Osteocyte (in vitro differentiated cells): ENCODE measurements at places on chromosomes 16 and 17.

DNA sequence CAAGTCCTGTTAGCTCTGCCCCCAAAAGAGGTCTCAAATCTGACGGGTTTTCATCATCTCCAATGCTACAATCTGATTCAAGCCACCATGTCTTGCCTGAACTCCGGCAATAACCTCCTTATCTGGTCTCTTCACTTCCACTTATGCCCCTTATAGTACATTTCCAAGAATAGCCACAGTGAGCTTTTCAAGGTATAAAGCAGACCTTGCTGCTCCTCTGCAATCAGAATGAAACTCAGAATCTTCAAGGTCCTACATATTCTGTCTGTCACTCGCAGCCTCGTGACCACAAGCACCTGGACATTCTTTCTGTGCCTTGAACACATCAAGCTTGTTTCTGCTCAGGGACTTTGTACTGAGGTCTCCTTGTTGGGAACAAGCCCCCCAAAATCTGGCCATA is 84.7 kb downstream of the YPEL2 start:
- H3K36me3 ChIP-seq: peaks cover 3% of the 10 kb centered on the region
- no peaks in the 10 kb centered on the region for H3K27me3 ChIP-seq
- H3K27ac ChIP-seq: no peak overlapping the region
- DNase-seq: no peak
- no peaks in the 10 kb centered on the region for H3K4me1 ChIP-seq

DNA sequence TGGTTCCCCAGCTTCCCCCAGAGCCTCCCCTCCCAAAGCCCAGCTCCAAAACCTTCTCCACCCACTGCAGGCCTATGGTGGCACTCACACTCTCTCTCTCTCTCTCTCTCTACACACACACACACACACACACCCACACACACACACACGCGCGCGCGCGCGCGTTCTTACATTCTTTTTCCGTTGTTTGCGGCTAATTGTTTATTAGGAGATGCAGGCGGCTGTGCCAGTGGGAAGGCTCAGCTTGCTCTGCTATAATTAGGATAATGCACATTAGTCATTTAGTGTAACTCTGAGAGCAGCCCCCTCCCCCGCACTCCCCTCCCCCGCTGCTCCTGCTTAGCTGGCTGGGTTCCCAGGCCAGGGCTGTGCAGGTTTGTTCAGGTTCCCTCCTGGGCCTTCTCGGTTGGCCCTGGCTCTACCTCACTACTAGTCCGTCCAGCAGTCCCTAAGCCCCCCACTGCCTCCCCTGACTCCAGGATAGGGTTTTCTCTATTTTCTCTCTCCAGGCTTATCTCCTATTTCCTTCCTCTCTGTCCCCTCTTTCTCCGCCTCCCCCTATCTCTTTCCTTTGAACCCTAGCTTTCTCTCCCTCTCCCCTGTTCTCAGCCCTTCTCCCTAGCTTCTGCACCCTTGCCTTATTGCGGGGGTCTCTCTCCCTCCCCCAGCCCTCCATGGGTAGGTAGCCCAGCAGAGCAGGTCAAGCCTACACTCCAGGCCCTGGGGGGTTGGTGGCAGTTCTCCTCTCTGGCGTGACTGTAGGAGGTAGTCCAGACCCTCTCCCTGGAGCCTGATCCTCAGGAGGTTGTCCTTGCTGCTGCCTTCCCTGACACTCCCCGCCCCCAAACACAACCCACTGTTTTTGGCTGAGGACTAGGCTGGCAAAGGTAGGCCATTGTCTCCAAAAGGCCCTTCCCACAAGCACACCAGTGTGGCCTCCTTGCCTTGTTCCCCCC is 34.0 kb downstream of the TMEM132E start:
- no peaks in the 10 kb centered on the region for H3K36me3 ChIP-seq
- H3K4me1 ChIP-seq: no peaks in the 10 kb centered on the region
- H3K4me3 ChIP-seq: no peak overlapping the region
- no peak for DNase-seq
- no peak overlapping the region for H3K27ac ChIP-seq

- no peak for DNase-seq
- peaks cover 2% of the 10 kb centered on the region for H3K4me1 ChIP-seq
- no peak overlapping the region for H3K27ac ChIP-seq
- no peaks in the 10 kb centered on the region for H3K36me3 ChIP-seq
- no peak overlapping the region for H3K4me3 ChIP-seq
Observed at GRCh38 chr17:77070888-77071279, 69.9 kb upstream of the SEC14L1 start.

- H3K4me3 ChIP-seq: peak overlapping the region; percentile 78
- peaks cover 4% of the 10 kb centered on the region for H3K36me3 ChIP-seq
- no peak for DNase-seq
- peaks cover 41% of the 10 kb centered on the region for H3K4me1 ChIP-seq
Observed at GRCh38 chr17:81868674-81869220, 2.4 kb downstream of the ARHGDIA start.

- H3K27me3 ChIP-seq: peaks cover 15% of the 10 kb centered on the region
- H3K27ac ChIP-seq: no peak overlapping the region
- H3K4me3 ChIP-seq: no peak overlapping the region
- peaks cover 6% of the 10 kb centered on the region for H3K4me1 ChIP-seq
Observed at GRCh38 chr16:4597174-4597573, 17.5 kb downstream of the UBALD1 start.

DNA sequence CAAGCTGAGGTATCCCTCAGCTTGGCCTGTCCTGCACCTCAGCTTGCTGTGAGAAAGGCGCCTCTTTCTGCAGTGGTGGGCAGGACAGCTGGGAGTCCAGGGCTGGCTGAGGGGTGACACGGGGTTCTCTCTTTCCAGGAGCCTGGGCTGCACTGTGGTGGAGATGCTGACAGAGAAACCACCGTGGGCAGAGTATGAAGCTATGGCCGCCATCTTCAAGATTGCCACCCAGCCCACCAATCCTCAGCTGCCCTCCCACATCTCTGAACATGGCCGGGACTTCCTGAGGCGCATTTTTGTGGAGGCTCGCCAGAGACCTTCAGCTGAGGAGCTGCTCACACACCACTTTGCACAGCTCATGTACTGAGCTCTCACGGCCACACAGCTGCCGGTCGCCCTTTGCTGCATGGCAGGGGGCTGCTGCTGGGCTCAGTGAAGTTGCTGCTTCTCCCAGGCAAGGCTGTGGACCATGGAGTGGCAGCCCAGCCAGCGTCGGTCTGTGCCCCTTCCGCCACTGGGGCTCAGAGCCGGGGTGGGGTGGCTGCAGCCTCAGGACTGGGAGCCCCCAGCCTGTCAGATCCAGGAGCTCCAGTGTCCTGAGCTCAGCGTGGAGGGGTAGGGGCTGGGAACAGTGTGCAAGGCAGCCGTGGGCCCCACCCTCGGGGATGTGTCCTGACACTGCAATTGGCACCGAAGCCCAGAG is 6.4 kb downstream of the LIMD2 start:
- H3K27ac ChIP-seq: no peak overlapping the region
- DNase-seq: no peak
- no peaks in the 10 kb centered on the region for H3K27me3 ChIP-seq
- no peak overlapping the region for H3K4me3 ChIP-seq

DNA sequence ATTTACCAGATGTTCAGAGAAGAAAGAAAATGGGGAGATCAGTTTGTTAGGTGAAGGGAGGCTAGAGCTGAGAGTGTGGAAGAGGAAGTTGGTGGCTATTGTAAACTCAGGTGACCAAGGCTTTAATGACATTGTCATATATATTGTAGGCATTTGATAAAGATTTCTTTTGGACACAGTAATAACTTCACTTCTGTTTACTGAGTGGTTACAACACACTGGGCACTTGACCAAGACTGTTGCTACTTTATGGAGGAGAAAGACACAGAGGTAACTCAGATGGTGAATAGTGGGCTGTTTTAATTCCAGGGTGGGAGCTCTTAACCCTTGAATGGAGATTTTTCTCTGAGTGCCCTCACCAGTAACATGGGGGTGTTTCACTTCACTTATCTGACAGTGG is 46.0 kb downstream of the TNRC6A start:
- no peak overlapping the region for H3K27ac ChIP-seq
- peaks cover 54% of the 10 kb centered on the region for H3K36me3 ChIP-seq
- H3K27me3 ChIP-seq: no peaks in the 10 kb centered on the region
- H3K4me1 ChIP-seq: peaks cover 9% of the 10 kb centered on the region
- DNase-seq: no peak
- H3K4me3 ChIP-seq: no peak overlapping the region

GRCh38 chr16:720990-721764 is at the start of gene ANTKMT:
Gene ANTKMT (plus strand): TSS chr16:721146. CDS start chr16:721275, 129 bp downstream.
- H3K27me3 ChIP-seq: no peaks in the 10 kb centered on the region
- H3K36me3 ChIP-seq: no peaks in the 10 kb centered on the region
- H3K4me1 ChIP-seq: peaks cover 18% of the 10 kb centered on the region
- peak within 1 kb of the TSS; percentile 79 for H3K4me3 ChIP-seq
- H3K27ac ChIP-seq: peak within 1 kb of the TSS; percentile 75
- peak; percentile 92 for DNase-seq

- H3K36me3 ChIP-seq: no peaks in the 10 kb centered on the region
- peak overlapping the region; percentile 94 for H3K27ac ChIP-seq
- peak overlapping the region; percentile 95 for H3K4me3 ChIP-seq
- DNase-seq: no peak
- H3K27me3 ChIP-seq: no peaks in the 10 kb centered on the region
- H3K4me1 ChIP-seq: peaks cover 58% of the 10 kb centered on the region
Observed at GRCh38 chr17:51120357-51120738, 320 bp downstream of the SPAG9 start.

DNA sequence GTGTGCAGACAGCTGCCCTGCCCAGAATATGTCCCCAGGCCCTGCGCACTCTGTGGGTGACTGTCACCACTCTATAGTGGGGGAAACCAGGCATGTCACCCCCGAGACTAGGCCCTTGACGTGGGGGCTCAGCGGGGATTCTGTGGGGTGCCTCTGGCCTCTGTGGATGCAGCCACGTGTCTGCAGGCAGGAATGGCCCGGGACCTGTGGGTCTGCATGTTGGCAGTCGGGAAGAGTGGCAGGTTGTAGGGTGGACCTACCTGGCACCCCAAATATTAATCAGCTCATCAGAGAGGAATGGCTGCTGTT is 954 bp downstream of the IL32 start:
- H3K36me3 ChIP-seq: peaks cover 2% of the 10 kb centered on the region
- DNase-seq: no peak
- H3K4me3 ChIP-seq: no peak overlapping the region
- H3K27ac ChIP-seq: peak overlapping the region; percentile 47
- H3K27me3 ChIP-seq: no peaks in the 10 kb centered on the region

DNA sequence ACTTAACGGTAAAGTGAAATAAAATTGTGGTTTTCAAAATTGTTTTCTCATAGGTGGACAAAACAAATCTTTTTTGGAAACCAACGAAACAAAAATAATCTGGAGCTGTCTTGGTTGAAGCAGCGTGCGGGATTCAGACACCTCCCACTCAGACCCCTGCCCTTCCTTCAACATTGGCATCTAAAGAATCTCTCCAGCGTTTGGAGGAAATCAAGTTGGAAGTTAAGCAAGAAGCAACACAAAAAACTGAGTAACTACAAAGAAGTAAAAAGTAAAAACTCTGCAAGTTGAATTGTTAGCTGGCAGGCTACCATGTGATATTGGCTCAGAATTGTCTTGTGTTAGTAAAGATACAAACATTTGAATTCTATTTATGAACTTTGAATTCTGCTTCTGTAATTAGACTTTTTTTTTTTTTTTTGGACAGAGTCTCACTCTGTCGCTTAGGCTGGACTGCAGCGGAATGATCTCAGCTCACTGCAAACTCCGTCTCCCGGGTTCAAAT is 361.0 kb upstream of the PMFBP1 start:
- H3K27ac ChIP-seq: peak overlapping the region; percentile 78
- H3K27me3 ChIP-seq: no peaks in the 10 kb centered on the region
- no peak overlapping the region for H3K4me3 ChIP-seq
- H3K36me3 ChIP-seq: peaks cover 2% of the 10 kb centered on the region
- peaks cover 49% of the 10 kb centered on the region for H3K4me1 ChIP-seq

GRCh38 chr17:30095507-30096244 is 20.9 kb upstream of the NSRP1 start:
- peaks cover 6% of the 10 kb centered on the region for H3K27me3 ChIP-seq
- H3K4me1 ChIP-seq: peaks cover 21% of the 10 kb centered on the region
- H3K27ac ChIP-seq: no peak overlapping the region
- no peak overlapping the region for H3K4me3 ChIP-seq

DNA sequence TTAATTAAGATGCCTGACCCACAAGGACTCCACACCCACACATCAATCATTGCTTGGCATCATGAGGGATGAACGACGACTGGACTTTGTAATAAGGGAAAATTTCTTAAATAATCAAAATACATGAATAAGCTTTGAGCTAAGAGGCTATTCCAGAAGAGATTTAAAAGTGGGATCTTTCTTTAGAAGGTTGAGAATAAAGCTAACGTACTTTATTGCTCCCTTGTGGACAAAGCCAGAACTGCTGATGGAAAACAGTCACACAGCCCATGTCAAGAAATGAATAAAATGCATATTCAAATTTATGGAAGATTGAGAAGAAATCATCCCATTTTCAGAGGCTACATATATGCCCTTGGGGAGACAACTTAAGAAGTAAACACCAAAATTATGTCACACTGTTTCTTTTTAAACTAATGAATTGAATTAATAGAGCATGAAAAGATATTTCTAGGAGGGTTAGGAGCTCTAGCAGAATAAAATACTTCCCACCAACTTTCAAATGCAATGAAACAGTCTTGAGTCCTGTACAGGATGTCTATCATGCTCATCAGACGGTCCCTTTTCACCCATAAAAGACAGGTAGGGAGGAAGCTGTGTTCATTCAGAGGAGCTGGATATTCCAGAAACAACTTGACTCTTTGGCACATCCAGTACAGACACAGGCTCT is 60.2 kb upstream of the PHOSPHO1 start:
- no peak overlapping the region for H3K4me3 ChIP-seq
- H3K27me3 ChIP-seq: no peaks in the 10 kb centered on the region
- no peaks in the 10 kb centered on the region for H3K4me1 ChIP-seq
- no peak overlapping the region for H3K27ac ChIP-seq
- peaks cover 8% of the 10 kb centered on the region for H3K36me3 ChIP-seq
- DNase-seq: peak; percentile 8

- DNase-seq: no peak
- H3K27me3 ChIP-seq: no peaks in the 10 kb centered on the region
- no peak overlapping the region for H3K27ac ChIP-seq
- H3K4me1 ChIP-seq: no peaks in the 10 kb centered on the region
- no peaks in the 10 kb centered on the region for H3K36me3 ChIP-seq
Observed at GRCh38 chr16:8720080-8720966, 45.9 kb downstream of the ABAT start.

GRCh38 chr16:14449790-14450480 is 180.1 kb downstream of the PARN start:
- peaks cover 18% of the 10 kb centered on the region for H3K4me1 ChIP-seq
- no peak for DNase-seq
- peaks cover 7% of the 10 kb centered on the region for H3K36me3 ChIP-seq
- H3K4me3 ChIP-seq: no peak overlapping the region

DNA sequence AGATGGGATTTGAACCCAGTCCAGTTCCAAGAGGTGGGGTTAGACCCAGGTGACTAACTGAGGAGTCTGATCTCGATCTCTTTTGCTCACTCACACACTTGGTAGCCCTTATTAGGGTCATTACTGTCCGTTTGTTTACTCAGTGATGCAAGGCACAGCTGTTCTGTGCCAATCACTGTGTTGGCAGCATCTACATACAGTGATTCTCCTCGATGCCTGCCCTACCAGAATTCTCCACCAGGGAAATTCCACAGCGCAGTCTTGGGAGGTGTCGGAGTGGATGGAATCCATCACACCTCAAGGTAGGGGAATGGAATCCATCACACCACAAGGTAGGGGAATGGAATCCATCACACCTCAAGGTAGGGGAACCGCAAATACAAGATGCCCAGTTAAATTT is 279.6 kb downstream of the MAF start:
- H3K36me3 ChIP-seq: no peaks in the 10 kb centered on the region
- peaks cover 27% of the 10 kb centered on the region for H3K27me3 ChIP-seq
- no peaks in the 10 kb centered on the region for H3K4me1 ChIP-seq
- DNase-seq: no peak
- no peak overlapping the region for H3K27ac ChIP-seq
